ENCODE measurements at places on chromosomes 11 and 22.

GRCh38 chr22:40273319-40273718 lies 73.0 kb upstream of the ADSL start:
- DNase-seq, result no peak

DNA sequence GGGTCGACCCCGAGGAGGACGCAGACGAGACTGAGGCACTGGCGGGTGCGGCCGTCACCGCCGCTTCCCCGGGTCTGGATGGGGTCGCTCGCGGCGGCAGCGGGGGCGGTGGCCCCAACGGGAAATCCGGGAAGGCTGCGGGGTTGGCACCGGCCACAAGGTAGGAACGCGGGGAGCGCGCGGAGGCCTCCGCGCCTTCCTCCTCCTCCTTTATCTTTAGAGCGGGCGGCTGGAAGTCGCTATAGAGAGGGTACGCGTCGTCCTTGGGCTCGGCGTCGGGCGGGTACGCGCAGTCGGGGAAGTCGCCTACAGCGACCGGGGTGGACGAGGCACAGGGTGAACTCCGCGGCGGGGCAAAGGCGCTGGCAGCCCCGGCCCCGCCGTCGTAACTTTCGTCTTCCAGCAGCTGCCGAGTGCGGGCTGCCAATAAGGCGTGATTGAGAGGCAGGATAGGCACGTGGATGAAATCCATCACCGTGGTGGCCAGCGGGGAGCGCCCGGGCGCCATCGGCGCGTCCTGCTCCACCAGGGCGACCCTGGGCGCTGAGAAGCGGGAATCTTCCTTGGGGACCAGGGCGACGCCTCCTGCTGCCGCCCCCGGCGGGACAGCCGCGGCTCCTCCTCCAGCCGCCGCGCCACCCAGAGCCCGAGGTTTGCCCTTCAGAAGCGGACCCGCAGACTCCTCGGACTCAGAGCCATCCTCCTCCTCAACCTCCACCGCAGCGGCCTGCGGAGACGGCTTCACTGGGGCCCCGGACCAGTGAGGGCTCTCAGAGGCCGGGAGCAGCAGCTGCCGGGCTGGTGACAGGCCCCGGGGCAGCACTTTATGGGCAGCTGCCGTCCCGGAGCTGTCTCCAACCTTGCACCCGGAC lies 1.7 kb downstream of the PGR start:
- DNase-seq, result no peak

GRCh38 chr11:103322821-103323220 lies 213.6 kb downstream of the DYNC2H1 start:
- no peak for DNase-seq

DNA sequence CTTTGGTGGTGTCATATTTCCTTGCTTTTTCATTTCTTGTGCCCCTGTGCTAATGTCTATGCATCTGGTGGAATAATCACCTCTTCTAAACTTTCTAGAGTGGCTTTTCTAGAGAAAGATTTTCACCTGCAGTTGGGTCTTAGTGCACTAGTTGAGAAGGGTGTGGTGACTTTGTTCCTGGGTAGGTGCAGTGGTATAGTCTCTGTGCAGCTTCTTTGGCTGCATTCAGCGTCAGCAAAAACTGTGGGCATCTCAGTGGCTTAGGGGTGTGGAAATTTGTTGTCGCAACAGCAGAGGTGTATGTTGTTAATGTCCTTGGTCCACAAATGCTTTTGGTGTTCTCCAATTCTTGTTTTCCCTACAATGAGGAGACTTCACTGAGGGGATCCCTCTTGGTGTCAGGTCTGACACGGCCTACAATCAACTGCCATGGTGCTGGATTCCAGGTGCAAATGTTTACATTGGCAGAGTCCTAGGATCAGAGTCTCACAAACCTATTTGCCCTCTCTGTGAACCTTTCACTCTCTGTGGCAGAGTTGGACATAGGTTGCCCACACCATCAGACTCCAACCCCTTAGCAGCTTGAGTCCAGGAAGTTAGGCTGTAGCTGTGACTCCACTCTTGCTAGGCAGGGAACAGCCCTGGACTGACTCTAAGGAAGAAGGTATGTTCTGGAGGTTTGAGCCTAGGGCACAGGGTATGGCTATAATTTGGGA lies 48.8 kb downstream of the GDPD4 start:
- DNase-seq, result no peak

GRCh38 chr22:40721266-40721665 lies 42.0 kb downstream of the MCHR1 start:
- peak; percentile 85 for DNase-seq

- DNase-seq, result no peak
These were observed 48.3 kb downstream of the RAB30 start for GRCh38 chr11:83023410-83023809.

Data from NCI-H2227 treated with DMSO at 0.1 percent for 48 hours (cell line).